ENCODE measurements at places on chromosomes 5 and 9.

DNA sequence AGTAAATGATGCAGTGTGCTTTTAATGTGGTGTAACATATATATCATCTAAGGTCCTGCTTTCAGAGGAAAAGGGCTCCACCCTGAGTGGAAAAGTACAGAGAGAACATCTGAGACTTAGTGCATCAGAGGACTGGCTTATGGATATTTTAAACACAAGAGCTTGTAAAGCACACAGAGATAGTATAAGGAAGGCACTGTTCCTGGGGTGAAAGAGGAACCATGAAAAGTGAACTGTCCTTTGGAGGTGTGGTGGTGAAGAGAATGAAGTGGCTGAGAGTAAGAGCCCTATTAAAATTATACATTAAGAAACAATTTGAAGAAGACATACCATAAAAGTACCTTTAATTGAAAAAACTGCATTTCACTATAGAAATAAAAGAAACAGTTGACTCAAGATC lies 68.9 kb downstream of the CSF2 start:
- no peak for DNase-seq

- DNase-seq: no peak
Measured at GRCh38 chr9:86082870-86083269, 16.5 kb downstream of the GOLM1 start.

- no peak for DNase-seq
Measured at GRCh38 chr9:130923611-130924447, 15.2 kb downstream of the FIBCD1 start.

DNA sequence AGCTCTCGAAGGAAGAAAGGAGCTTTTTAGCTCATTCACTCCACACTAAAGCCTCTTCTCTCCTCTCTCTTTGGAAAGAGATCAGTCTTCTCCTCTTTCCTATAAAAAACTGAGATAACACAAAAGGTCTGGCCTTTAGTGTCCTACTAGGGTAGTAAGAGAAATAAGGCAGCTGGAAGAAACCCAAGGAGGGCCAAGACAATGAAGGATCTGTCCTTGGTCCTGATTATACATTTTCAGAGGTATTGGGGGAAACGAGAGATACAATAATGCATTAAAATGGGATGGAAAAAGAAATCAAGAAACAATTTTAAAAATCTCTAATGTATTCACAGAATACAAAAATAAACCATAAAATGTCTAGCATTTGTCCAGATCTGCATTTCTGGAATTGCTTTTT lies 184.0 kb downstream of the SLF1 start:
- no peak for DNase-seq

DNA sequence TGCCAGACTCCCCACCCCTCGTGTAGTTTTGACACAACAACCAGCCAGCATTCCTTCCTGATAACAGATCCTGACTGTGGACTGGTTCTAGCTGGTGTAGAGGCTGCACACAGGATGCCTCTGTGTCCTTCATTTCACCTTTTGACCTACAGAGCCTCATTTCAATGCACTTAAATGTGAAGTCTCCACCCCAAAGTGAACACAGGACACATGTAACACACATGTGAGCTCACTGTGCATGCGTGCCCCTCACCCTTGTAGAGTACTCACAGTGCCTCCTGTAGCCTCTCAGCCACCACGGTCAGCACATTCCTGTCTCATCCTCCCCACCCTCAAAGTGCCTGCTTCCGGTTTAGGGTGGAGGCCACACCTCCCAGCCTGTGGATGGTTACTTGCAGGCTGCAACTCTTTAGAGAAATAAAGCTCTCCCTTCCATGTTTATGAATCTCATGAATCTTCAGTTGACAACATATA lies 11.6 kb upstream of the NKD2 start:
- no peak for DNase-seq

DNA sequence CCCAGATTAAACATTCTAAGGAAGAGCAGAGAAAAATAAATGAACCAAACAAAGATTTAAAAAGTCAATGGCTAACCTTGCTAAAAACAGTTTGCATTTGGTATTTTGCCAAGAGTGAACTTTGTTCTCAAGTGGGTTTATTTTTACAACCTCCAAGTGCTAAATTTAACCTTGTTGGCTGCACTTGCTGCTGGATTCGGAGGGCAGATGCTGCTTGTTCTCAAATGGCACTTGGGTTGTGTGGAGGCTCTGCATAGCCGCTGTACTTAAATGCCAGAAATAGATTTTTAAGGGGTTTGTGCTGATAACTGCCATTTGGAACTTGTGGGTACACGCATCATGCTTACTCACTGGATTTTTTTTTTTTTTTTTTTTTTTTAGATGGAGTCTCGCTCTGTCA lies 13.3 kb upstream of the SPATA24 start:
- no peak for DNase-seq

- DNase-seq: no peak
Measured at GRCh38 chr5:17374973-17375742, 122.9 kb upstream of the TAF11L2 start.

DNA sequence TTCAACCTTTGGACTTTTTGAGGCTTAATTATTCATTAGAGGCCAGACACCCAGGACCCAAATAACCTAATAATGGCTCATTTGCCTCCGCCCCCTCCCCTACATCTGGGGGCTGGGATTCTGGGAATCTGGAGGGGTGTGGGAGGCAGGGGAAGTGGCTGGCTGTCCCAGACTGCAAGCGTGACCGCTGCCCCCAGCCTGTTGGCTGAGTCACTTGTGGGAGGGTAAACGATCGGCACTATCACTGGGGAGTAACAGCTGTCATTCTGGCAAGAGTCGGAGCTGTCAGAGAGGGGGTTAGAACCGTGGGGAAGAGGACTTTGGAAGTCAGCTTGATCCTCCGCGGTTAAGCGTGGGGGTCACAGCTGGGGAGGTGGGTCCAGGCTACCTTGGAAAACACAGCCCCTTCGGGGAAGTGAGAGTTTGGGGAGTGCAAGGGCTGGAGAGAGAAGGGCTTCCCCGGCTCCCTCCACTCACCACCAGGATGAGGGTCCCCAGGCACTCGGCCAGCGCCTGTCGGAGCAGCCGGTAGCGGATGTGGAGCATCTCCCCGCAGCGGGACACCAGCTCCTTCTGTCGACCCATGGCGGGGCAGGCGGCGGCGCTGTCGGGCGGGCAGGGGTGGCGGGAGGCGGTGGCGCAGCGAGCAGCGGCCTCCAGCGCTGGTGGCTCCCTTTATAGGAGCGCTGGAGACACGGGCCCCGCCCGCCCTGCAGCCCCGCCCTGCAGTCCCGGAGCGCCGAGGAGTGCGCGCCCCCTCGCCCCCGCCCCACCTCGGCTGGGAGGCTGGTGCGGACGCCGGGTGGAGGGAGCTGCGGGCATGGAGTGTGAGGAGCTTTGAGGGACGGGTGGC lies at the start of gene AQP3:
TSS of gene AQP3 (minus strand) at position 648 of the 853 bp plus-strand sequence. CDS start at position 585, 63 bp downstream.
- DNase-seq: peak; percentile 70

GRCh38 chr9:33988219-33988890 lies 60.3 kb downstream of the UBAP2 start:
- DNase-seq: no peak

GRCh38 chr9:108056084-108056804 lies 566.7 kb upstream of the KLF4 start:
- DNase-seq: no peak

DNA sequence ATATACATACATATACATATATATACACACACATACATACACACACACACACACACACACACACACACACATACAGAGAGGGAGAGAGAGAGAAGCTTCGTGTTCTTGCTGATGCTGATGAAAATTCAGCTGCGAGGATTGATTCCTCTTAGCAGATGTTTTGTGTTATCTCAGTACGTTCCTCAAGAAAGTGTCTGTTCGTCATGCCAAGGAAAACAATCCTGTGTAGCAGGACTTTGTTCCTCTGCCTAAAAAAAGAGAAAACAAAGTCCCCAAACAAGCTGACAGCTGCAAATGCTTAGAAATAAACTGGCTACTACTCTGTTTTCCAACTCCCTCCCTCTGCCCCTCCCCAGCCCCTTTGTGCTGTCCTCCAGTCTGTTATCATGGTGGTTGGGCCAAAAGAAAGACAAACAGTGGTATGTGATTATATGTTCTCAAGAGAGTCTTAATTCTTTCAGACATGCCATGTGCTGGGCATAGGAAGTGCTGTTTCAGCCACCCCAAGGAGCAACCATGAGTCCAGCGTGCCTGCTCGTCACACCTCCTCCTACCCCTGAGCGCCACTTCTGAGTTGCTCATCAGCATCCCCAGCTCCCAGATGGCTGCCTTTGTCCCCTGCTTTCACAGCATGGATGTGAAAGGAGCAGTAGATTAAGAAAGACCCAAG lies 71.5 kb upstream of the EQTN start:
- DNase-seq: no peak

GRCh38 chr5:16588434-16589214 lies 28.2 kb downstream of the RETREG1 start:
- DNase-seq: no peak

DNA sequence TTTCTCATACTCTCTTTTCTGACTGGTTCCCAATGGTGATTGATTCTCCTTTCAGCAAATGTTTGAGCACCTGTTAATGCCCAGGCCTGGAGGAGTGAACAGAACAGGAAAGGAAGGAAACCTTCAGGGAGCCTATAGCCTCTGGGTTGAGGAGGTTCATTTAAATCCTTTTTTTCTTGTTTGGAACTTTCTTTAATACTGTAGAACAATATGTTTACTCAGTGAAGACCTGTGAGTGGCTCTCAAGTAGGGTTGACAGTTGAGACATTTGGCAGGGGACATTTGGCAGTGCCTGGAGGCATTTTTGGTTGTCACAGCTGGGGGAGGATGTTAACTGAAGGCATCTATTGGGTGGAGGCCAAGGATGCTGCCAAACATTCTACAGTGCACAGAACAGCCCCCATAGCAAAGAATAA lies 6.1 kb upstream of the FAM120AOS start:
- DNase-seq: no peak

GRCh38 chr9:134327671-134328231 lies 1.5 kb downstream of the RXRA start:
- DNase-seq: no peak

DNA sequence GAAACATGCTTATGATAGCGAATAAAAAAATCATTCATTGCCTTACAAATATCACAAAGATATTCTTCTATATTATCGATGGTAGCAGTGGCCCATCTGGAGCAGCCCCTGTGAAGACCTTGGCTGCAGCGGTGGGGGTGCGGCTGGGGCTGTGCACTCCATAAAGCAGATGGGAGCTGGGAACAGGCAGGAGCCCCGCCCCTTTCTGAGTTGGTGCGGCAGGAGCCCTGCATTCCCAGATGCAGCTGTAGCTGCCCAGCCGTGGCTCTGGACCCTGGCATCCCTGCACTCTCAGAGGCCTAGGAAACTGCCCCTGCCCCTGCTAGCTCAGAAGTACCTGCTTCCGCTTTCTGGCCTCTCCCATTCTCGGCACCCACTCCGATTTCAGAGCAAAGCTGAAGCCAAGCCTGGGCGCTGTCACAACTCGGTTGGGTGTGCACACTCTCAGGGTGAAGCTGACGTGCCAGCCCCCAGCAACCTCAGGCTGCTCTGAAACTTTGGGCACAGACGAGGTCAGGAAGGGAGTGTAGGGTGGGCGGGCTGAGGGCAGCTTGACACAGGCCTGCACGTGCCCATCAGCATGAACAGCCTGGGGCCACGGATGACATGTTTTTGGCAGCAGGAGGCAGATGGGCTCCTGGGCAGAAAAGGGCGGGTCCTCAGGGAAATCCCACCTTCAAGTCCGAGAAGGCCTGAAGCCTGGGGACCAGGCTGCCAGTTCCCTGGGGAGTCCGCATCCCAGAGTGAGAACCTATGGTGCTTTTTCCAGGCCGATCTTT lies 1440.8 kb upstream of the ACO1 start:
- DNase-seq: no peak

DNA sequence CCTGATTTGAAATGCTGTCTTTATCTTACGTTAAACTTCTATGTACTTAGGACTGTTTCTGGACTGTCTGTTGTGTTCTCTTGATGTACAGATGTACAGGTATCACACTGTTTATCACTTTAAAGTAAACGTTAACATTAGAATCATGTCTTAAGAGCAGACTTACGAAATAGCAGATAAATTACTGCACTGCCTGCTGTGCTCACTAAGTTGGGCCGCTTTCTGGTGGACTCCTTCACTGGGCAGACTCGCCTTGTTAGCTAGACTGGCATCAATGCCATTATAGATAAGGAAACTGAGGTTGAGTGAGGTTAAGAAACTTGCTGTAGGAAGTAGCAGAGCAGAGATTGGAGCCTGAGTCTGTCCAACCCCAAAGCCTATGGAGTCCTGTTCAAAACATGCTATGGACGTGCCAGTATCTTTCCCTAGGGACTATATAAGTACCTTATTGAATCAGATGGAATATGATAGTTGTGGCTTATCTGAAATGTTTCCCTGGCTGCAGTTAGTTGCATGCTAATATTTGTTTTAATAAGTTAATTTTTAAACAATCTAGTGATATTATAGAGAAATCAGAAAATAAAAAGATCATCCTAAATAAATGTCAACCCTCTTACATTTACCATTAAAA lies 16.9 kb downstream of the ZNF618 start:
- DNase-seq: no peak

DNA sequence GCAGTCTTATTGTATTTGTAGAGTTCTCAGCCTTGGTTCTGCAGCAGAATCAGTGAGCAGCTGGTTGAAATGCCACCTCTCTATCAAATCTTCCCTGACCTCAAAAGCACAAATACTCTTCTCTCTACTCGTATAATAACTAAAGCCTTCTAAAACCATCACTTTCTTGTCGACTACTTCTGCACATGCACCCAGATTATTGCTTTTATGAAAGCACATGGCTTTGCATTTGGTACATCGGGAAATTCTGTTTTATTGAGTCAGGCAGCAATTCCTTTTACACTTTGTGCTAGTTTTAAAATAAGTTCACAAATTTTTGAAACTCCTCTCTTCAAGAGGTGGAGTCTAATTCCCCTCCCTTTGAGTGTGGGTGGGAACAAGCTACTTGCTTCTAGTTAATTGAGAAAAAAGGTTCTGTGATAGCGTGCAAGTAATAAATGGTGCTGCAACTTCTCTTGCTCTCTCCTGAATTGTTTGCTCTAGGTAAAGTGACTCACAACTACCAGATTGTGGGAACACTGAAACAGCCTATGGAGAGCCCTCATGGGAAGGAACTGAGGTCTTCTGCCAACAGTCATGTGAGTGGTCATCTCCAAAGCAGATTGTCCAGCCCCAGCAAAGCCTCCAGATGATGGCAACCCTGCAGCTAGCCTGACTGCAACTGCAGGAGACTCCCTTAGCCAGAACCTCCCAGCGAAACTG lies 66.0 kb upstream of the TAF1L start:
- no peak for DNase-seq

- no peak for DNase-seq
Measured at GRCh38 chr5:139386050-139386438, 2.9 kb upstream of the SLC23A1 start.

- DNase-seq: no peak
Measured at GRCh38 chr5:96434201-96434645, 1.2 kb upstream of the PCSK1 start.

DNA sequence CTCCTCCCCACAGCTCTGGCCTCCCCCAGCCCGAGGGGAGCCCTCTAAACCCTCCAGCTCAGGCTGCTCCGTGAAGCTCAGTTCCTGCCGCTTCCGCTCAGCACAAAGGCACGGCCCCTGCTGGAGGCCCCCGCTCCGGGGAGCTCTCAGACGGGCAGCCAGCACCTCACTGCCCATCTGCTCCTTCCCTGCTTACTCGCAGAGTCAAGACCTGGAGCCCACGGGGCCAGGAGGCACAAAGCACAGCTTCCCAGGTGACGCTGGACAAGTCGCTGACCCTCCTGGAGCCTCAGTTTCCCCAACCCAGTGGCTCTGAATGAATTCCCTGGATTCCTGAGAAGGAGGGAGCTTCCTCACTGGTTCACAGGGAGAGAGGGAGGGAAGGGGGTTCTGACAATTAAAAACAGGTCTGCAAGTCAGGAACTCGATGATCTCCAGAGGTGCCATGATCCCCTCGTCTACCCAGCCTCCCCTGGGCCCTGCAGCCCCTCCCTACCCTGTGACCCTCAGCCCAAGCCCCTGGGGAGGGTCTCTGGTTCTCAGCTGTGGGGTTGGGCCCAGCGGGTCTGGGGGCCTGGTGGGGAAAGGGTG lies 36.2 kb downstream of the VAV2 start:
- no peak for DNase-seq

Data from T-helper 17 cell (primary cell).